ENCODE measurements at places on chromosomes 2 and 18.

DNA sequence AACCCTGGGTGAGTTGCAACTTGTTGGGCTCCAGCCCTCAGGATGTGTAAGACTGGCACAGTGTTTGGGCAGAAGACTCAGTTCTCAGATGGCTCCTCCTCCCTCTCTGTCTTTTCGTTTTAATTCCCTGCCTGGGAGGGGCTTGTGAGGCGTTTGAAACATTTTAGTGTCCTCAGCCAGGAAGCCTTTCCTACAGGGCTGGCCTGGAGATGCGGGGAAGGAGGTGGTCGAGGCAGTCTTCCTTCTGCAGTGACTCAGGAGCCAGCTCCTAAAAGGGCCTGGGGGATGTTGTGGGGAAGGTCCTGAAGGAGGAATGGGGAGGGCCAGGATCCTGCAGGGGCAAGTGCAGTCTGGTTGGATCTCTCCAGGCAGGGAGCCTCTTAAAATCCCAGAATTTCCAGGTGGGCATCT is 22.1 kb upstream of the IGFBP5 start:
- no peak for DNase-seq

GRCh38 chr2:111678651-111679050 is 205.3 kb downstream of the ANAPC1 start:
- no peak for DNase-seq

GRCh38 chr2:178225006-178225805 is 30.9 kb downstream of the OSBPL6 start:
- no peak for DNase-seq

DNA sequence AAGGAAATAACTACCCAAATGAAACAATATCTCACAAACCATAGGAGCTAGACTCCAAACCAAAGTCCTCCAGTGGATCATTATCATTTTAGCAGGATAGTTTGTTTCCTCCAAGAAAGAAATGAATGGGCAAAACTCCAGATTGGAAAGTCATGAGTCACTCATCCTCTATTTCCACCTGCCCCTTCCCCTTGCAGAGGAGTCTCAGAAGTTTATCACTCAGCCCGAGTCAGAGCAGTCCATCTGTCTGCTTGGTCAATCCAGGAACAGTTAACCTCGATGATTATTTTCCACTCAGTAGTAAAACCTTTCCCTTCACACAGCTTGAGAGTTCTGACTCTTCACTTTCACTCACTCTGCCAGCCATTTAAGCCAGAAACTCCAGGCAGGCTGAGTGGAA is 462.2 kb downstream of the BCL11A start:
- no peak for DNase-seq

GRCh38 chr2:101754618-101755017 is 57.1 kb downstream of the MAP4K4 start:
- DNase-seq, result no peak

DNA sequence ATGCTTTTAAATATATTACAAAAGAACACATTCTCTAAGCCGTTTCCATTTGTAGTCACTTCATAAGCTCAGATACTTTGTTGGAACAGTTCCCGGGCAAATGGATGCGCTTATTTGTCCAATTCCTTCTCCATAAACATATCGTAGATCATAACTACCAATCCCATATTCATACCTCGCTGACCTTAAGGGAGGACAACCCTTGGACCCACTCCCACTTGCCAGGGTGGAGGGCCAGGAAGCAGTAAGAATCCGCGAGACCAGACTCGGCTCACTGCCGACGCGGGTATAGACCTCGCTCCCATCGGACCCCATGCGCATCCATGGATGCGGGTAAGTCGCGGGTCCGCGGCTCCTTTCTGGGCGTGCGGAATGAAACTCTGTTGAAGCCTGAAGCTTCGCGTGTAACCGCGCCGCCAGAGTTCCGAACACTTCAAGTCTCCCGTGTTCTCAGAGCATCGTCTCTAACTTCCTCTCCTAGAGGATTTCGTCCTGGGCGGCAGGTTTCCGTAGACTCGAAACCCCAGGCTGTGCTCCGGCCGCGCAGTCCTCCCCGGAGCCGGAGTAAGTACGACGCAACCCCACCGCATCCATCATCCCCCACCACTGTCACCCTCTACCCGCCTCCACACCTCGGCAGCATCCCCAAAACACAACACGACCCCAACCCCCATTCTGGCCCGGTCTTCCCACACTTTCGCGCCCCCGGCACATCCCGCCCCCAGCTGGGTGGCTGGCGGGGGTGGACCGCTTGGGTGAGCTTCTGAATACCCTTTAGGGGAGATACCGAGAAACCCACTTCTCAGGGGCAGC is 1.1 kb downstream of the DSC3 start:
- peak; percentile 11 for DNase-seq

GRCh38 chr2:33425586-33426031 is 50.8 kb upstream of the RASGRP3 start:
- no peak for DNase-seq

- no peak for DNase-seq
Observed at GRCh38 chr2:54683596-54683995, 39.9 kb upstream of the EML6 start.

DNA sequence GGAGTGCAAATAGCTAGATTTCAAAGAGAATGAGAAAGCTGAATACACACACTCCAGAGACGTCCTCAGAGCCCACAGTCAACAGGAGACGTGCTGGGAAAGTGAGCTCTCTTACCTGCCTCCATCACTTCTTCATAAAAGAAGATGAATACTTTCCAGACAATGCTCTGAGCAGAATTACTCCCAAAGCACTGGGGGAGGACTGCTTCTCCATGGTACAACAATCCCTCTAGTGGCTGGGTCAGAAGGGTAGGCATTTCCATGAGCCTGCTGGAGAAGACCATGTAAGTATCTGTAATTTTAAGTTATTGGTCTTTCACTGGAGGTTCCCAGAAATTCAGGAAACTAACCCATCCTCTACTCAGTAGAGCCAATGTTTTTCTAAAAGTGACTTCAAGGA is 190.3 kb downstream of the RBM43 start:
- DNase-seq, result no peak

DNA sequence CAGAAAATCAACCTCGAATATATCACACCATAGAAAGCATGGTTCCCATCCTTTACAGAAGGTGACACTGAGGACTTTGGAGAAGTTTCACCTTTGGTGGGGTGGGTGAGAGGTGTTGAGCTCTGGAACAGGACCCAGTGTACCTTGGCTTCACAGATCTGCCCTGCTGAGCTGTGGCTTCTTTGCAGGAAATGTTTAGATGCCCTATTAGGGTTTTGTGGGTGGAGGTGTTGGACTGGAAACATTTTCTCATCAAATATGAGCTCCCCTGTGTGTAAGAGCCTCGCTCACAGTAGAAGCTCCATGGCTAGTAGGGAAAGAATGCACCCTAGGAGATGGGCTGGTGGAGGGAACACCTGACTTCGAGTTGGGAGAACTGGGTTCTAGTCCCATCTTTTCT is 55.6 kb downstream of the RPL37A start:
- no peak for DNase-seq

- no peak for DNase-seq
Observed at GRCh38 chr18:42514512-42514911, 559.5 kb downstream of the PIK3C3 start.

GRCh38 chr2:118856330-118856977 is 9.0 kb upstream of the EN1 start:
- no peak for DNase-seq

- no peak for DNase-seq
Observed at GRCh38 chr18:22191346-22191695, 21.9 kb downstream of the GATA6 start.

- DNase-seq, result no peak
Observed at GRCh38 chr18:58386780-58387179, 242.1 kb downstream of the ALPK2 start.

Data from progenitor cell of endocrine pancreas (in vitro differentiated cells).